ENCODE measurements at places on chromosomes 11 and 22. TPM values are rescaled to one million over a fixed set of nuclear protein-coding genes. Genes with fewer than 3 reads are reported as not detected.

DNA sequence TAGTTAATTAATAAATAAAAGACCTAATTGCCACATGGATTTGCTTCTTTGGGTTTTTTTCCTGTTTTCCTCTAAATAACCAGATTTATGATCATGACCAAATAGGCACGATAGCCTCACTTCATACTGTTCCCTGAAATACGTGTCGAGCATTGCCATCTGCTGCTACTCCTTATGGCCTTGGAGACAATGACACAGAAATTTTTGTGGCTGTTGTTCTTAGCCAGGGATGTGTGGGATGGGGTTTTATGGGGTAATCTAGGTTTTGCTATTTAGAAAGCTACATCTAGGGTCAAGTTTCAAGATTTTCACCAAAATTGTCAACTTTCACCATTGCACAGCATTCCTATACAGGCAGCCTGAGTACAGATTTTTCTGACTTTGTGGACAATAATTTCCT lies 145.2 kb downstream of the DBX1 start:
- DNase-seq: no peak

C22orf31 gene
- total RNA-seq: 2.1 TPM

- no peak for DNase-seq
Measured at GRCh38 chr11:36447514-36447913, 62.6 kb downstream of the TRAF6 start.

ZW10 gene
- total RNA-seq: 18.5 TPM

GRCh38 chr11:14445542-14446530 lies 53.8 kb downstream of the COPB1 start:
- DNase-seq: no peak

DNA sequence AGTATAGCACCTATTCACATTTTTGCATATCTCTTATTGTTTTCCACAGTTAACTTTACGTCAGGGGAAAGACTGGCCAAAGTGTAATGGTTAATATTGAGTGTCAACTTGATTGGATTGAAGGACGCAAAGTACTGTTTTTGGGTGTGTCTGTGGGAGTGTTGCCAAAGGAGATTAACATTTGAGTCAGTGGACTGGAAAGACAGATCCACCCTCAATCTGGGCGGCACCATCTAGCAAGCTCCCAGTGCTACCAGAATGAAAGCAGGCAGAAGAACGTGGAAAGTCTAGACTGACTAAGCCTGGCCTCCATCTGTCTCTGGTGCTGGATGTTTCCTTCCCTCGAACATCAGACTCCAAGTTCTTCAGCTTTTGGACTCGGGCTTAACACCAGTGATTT lies 1900.7 kb upstream of the RAG2 start:
- no peak for DNase-seq

- no peak for DNase-seq
Measured at GRCh38 chr22:46753360-46753759, 9.1 kb upstream of the TBC1D22A start.

- DNase-seq: no peak
Measured at GRCh38 chr22:47374901-47375575, 612.6 kb downstream of the TBC1D22A start.

SLC1A2 gene
- 1.6 TPM for total RNA-seq

APOL3 gene
- total RNA-seq: 11.8 TPM

DNA sequence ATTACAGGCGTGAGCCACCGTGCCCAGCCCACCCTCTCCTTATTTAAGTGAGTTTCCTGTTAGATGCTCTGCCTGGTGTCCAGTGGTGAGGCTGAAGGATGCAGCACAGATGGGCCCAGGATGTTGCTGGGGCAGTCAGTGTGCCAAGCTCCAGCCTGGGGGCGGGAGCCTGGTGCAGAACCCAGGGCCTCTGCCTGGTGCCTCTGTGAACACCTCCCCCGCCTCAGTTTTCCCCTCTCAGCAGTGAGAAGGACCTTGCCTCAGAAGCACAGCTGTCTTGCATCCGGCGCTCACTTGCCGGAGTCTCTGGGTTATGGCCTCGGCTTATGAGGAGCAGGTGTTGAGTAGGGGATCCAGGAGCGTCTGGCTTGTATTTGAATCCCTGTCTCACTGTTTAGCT lies 116.2 kb downstream of the KIAA1671 start:
- DNase-seq: no peak

TSPAN32 gene
- 2.7 TPM for total RNA-seq

GRCh38 chr11:100874203-100874602 lies 187.1 kb downstream of the ARHGAP42 start:
- no peak for DNase-seq

TBC1D22A gene
- total RNA-seq: 8.0 TPM

DNA sequence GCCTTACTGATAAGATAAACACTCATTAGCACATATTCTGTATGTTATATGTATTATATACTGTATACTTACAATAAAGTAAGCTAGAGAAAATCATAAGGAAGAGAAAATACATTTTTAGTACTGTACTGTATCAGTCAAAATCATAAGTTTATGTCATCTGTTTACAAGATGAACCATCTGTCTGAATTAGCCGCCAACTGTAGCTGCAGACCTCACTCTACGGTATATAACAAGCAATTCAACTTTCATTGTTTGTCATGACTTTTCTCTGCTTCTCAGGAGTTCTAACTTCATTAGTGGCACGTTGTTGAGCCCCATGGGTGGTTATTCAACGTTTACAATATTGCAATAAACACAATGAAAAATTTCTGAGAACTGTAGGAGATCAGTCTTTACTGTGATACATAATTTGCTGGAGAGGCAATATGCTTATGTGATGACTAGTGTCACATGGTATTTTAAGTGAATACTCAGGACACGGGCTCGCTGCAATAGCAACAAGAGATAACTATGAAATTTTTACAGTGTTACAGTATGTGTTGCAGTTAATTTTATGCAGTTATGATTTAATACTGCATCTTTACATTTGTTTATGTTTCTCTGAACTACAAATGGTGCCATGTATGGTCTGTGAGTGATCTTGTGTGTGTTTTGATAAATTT lies 132.2 kb upstream of the CTSC start:
- DNase-seq: no peak

DNA sequence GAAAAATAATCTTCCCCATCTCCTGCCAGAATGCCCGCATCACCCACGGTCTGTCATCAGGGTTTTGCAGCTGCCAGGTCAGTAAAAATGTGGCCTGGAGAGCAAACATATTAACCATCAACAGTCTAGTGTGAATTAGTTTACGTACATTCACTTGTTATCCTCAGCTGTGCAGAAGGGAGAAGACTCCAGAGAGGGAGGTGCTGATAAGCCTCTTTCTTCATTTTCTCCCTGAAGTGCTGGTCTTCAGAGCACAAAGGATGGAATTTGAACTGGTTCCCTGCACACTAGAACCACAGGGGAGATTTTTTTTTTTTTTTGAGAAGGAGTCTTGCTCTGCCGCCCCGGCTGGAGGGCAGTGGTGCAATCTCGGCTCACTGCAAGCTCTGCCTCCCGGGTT lies 8.2 kb downstream of the FGF19 start:
- DNase-seq: no peak

DNA sequence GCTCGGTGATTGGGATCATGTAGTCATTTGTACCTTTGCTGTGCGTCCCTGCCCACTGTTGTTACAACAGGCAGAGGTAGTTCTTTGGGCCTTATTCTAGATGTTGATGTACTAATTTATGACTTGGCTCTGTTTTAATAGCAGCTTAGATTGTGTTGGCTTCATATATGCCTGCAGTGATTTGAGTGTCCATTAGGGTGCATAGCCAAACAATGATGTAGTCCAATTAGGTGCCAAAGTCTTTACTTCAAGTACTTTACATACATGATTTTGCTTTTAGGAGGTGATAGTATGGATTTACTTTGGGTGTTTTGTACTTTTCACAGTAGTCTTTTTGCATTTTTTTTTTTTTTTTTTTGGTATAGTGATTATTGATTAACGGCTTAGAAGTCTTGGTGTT lies 46.4 kb downstream of the PPP6R3 start:
- peak; percentile 65 for DNase-seq

DNA sequence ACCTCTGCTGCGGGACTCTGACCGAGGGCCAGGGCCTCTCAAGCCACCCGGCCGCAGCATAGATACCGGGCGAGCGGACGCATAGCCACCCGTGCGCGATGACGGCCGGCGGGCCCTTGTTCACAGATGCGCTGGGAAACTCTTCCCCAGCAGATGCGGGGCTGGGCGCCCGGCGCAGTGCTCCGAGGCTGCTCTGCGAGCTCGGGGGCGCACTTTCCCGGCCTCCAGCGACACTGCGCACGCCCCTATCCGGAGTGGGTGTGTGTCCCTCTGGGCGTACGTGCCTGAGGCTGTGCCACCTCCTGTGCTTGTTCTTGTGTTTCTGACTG lies 104.7 kb upstream of the E2F8 start:
- DNase-seq: no peak

DNA sequence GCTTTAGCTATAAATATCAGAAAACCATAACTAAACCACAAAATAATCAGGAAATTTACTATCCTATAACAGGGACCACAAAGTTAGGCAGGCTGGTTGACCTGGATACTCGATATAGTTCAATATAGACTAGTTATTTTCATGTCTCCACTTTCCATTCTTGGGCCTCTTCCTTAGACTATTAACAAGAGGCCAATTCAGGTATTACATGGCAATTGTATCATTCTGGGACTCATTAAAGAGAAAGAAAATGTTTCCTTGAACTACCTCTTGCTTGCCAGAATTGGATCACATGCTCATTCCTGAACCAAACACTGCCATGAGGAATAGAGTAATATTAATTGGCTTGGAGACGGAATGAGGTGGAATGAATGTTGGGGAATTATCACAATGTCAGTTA lies 76.0 kb downstream of the EIF3M start:
- DNase-seq: no peak

DNA sequence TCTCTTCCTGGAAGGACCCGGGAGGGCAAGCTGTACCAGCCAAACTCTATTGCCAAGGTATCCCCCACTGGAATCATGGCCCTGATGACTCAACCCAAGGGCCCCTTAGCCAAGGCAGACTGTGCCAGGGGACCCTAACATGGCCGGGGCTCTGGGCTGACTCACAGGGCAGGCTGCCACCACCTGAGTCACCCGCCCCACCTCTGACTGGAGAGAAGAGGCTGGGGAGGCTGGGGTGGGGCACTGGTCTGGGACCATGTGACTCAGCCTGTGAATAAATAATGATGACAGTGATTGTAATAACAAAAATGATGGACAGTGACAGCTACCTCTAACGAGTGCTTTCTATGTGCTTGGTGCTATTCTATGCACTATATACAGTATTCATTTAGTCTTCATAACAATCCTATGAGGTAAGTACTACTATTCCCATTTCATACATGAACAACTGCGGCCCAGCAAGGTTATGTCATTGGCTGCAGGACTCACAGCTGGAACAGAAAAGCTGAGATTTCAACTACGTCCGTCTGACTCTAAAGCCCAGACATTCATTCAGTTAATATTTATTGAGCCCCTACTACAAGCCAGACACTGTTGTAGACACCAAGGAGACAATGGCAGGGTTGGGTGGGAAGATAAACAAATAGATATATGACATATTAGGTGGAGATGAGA lies 84.2 kb downstream of the FBXO7 start:
- peak; percentile 46 for DNase-seq

- peak; percentile 75 for DNase-seq
Measured at GRCh38 chr22:43726322-43726721, 85.8 kb downstream of the EFCAB6 start.

FGF4 gene
- total RNA-seq: 5.4 TPM

- peak; percentile 53 for DNase-seq
Measured at GRCh38 chr11:73931039-73931645, 19.7 kb upstream of the DNAJB13 start.

Data from muscle of leg (tissue), 16 donors.